ENCODE measurements at places on chromosomes 3 and 15.

- no peak for DNase-seq
These were observed 11.2 kb upstream of the FAM174B start for GRCh38 chr15:92666780-92667179.

GRCh38 chr3:6522191-6522590, 338.7 kb upstream of the GRM7 start:
- DNase-seq: no peak

DNA sequence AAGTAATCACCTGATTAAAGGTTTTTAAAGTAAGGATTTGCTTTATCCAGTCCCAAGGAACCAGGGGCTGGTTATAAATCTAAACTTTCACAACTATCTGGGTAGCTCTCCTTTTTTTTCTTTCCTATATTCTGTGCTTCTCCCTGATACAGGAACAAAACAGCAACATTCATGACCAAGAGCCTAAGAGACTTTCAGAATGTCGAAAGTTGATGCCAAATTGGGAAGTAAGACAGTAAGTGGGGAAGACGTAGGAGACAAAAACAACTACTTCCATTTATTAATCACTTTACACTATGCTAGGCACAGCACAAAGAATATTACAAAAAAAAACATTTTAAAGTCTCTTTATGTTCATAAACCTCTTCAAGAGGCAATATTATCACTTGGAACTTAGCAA, 211.6 kb downstream of the MAGI1 start:
- no peak for DNase-seq

- DNase-seq: peak; percentile 37
These were observed 5.6 kb downstream of the SERPINI1 start for GRCh38 chr3:167740961-167741587.

DNA sequence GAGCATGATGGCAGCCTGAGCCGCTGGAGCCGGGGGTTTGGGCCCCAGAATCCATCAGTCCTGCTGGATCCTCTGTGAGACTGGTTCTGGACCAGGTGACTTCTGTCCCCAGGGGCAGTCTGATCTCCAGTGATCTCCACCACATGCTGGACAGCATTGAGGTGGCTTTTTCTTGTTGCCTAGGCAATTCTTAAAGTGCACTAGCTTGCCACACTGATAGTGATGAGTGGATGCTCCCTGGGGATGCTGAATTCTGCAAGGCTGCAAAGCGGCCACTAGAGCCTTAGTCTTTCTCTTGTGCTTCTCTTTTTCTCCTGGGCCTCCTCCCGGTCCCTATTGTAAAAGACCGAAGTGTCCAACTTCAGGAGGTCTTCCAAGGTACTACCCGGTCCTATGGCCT, 70.4 kb upstream of the ATP11B start:
- no peak for DNase-seq

DNA sequence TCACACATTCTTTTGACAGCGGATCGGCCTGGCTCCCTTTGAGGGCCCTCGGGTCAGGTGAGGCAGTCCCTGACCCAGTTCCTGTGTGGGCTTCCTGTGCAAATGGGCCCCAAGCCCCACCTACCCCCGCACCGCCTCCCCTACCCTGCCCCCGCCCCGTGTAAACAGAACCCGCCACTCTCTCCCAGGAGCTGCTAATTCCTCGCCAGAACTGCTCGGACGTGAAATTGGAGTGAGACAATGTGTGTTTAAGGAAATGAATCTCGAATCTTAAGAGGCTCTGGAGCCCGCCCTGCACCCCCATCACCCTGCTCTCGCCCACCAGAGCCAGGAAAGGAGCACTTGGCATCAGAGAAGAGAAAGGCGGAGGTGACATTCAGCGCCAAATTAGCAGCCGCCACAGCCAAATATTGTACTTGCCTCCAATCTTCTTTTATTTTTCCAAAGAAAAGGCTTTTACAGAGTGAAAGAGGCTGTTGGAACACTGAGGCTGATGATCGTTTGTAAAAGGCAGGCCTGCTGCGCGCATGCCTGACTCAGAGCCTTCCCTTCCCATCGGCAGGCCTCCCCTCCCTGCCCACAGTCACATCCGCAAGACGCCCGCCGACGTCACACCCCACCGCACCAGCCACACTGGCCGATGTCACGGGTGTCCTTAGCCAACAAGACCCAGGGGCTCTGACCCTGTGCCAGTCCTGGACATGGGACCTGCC, 53.1 kb downstream of the CACNA2D2 start:
- DNase-seq: peak; percentile 74

- DNase-seq: peak; percentile 56
These were observed 42.9 kb downstream of the CCR3 start for GRCh38 chr3:46284981-46285683.

DNA sequence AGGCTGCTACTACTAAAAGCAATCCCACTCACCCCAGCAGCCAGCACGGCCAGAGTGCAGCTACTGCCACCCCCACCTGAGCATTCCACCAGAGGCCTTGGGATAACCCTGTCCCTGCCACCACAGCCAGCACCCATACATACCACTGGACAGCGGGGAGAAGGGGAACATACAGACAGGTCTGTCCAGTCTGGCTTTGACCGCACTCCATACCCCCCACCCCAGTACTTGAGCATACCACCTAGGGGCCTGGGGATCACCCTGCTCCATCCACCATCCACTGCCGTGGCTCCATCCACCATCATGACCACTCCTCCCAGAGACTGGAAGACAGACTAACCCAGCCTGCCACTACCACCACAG, 210.1 kb downstream of the ATP8B4 start:
- no peak for DNase-seq

GRCh38 chr3:151209654-151210053, 6.6 kb upstream of the GPR171 start:
- no peak for DNase-seq

GRCh38 chr3:30658328-30659052, 52.1 kb downstream of the TGFBR2 start:
- DNase-seq: peak; percentile 68

GRCh38 chr3:73661265-73661664, 36.5 kb upstream of the PDZRN3 start:
- DNase-seq: no peak

DNA sequence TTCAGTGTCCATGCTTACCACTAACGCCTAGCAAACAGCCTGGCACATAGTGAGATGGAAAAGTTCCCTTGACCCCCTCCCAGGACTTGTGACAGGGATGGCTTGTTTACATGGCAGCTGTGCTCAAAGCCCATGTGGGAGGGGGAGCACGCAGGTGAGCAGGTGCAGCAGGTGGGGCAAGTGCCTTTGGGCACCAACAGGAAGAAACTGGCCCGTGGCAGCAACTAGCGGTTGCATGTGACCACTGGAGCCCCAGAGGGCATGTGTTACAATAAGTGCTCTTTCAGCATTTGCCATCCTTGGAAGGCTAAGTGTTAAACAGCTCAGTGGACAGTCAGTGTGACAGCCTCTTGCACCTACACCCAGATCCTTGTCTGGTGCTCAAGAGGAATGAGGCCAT, 734.6 kb downstream of the TUSC7 start:
- DNase-seq: no peak

DNA sequence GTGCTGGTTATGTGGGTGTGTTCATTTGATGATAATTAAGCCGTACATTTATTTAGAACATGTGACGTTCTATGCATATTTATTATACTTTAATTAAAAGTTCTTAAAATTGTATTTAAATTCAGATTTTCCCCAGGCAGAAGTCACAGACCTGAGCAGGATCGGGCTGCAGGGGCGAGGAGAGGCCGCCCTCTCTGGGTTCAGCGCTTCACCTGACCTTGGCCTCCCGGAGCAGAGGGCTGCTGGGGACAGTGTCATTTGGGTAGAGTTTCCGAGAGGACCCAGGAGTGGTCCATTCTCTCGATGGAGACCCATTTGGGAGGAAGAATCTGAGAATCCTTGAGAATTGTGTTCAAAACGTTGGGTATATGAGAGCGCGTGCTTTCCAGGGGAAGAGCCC, 12.0 kb upstream of the TOPBP1 start:
- DNase-seq: no peak

GRCh38 chr15:93290618-93290946, 201.6 kb upstream of the RGMA start:
- DNase-seq: no peak

- no peak for DNase-seq
These were observed 385.7 kb downstream of the CNTN4 start for GRCh38 chr3:2484162-2485026.

DNA sequence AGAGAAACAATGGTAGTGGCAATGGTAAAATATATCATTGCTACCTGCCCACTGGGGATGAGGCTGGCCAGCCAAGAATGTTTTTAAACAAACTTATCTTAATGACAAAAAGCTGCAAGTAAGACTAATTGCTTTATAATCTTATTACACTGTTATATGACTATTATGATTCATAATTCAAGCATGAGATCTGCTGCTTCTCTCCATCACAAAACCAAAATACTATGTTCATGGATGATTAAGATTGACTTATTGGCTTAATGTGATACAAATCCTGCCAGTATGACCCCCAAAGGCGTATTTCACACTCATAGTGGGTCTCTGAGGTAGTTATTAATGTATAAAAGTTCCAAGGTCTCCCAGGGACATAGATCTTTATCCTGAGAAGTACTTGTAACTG, 52.6 kb downstream of the FBN1 start:
- DNase-seq: no peak

DNA sequence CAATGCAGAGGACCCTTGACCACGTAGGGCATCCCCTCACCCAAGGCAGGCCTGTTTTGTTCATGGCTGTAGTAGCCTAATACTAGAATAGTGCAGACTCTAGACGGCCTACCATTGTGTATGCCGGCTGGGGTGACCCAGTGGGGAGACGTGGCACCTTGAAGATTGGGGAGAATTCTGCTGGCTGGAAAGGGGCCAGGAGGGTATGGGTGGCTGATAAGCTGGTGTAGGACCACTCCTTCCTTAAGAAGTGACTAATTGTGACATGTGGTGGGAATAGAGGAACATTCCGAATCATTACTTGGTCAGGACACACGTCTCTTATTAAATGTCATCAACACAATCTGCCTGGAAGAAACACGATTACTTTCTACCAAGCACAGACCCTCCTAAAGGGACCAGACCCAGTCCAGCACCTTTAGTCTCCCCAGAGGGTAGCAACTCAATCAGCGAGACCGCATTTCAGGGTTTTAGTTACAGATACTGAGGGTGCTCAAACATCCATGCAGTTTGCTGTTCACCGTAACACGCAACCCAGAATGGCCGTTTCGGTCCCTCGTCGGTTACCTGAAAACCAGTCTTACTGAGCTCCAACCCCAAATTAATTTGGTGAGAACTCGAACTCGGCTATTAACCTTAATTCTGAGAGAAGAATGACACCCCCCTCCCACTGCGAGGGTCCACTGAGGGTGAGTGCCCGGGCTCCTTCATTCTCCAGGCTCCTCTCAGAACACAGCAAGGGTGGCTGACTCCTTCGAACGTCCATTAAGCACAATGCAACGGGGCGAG, 1.6 kb upstream of the KLF13 start:
- no peak for DNase-seq

DNA sequence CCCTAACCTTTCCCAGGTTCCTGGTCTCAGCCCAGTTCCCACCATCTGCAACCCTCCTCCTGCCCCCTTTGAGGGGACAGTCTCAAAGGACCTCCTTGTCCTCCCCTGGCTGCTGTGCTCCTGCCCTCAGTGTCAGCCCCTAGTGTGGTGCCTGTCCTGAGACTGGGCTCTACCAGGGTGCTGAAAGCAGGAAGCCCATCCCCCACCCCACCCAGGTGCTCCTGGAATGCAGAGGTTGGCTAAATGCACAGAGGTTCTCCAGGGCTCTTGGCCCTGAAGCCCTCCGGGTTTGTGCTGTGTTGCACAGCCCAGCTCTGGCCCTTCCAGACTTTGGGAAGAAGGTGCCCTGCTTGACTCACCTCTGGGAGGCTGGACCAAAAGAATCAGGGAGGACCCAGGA, 21.8 kb downstream of the C3orf18 start:
- DNase-seq: no peak

DNA sequence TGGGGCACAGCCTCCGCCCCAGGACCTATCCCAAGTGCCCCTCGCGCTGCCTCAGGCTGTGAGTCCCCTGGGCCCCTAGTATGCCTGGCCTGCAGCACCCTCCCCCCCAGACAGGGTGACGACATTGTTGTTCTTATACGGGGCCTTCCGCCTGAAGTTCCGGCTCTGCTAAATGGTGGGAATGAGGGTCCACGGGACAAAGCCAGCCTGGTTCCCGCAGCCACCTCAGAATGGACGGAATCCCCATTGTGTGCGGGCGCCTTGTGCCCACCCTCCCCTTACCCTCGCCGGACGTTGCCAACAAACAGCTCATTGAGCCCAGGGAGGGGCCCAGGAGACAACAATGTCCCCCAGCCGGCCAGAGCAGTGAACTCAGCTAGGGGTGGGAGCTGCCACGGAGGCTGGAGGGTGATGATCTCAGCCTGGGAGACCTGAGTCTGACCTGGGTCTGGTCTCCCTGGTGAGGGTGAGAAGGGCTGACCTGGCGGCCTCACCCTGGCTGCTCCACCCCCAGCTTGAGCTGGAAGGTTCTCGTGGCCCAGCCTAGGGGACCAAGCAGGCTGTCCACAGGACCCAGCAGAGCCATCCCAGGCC, 10.2 kb upstream of the DLL4 start:
- DNase-seq: no peak

GRCh38 chr3:18370672-18371071, 54.5 kb downstream of the SATB1 start:
- DNase-seq: no peak

- DNase-seq: no peak
These were observed 15.8 kb downstream of the TP63 start for GRCh38 chr3:189646853-189647542.

DNA sequence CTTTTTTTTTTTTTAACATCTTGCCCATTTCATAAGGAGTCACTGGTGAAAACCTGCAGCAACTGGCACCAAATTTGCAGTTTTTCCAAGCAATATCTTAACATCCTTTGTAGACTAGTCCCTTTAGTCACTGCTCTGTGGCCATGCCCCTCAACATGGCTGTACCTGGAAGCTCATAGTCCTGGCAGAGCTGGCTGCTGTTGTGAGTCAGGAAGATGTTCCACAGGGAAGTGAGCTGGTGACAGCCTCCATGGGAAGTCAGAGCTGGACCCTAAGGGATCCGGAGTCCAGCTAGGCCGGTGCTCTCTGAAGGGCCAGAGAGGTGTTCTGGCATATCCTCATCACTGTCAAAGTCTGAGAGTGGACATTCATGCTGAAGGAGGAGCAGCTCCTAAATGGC, 99.3 kb upstream of the ZBED2 start:
- DNase-seq: no peak

DNA sequence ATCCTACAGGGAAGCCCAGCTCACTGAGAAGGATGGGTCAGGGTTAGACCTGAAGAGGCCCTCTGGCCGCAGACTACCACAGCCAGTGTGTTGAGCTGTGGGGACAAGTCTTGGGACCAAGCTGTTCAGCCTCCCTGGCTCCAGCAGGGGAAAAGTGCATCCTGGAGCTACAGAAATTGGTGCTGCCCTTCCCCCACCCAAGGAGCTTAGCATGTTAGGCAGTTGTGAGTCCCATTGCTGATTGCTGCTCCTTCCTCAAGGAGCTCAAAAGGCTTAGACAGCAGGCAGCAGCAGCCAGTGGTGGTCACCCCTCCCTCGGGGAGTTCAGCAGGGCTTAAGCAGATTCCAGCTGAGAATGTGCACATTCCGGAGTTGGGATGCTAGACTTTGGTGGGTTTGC, 165.6 kb downstream of the ATP8B4 start:
- DNase-seq: no peak

Data from activated CD4-positive, alpha-beta T cell treated with anti-CD3 and anti-CD28 coated beads, Interleukin-2, amount 10 ng/mL, durations not matched to agents 7 days and 5 days (primary cell).